ENCODE measurements at places on chromosomes 11 and 22. TPM values are rescaled to one million over a fixed set of nuclear protein-coding genes. Genes with fewer than 3 reads are reported as not detected.

DNA sequence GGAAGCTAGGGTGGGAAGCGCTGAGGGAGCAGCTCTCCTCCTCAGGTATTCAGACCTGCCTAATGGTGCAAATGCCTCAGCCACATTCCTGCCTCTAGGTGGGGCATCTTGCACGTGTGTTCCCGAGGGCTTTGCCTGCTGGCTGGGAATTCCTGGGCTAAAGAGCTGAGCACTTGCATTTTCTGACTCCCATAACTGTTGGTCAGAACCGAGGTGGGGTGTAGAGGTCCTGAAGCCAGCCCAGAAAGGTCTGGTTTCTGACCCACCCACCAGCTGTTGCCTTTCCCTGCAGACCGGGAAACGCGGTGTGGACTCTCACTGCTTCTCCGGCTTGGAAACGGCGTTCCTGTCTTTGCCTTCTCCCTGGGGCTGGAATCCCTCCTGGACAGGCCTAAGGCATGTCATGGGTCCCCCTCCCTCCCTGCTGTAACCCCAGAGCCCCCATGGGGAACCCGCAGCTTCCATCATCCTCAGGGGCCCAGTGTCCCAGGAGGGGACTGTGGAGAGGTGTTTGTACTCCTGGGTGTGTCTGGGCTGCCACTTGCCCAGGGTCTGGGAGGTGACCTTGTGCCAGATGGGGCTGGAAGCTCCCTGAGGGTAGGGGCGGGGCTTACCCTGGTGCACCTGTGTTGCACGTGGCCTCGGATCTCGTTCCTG is 24.0 kb upstream of the SMIM38 start:
- DNase-seq, result peak; percentile 74

GRCh38 chr11:108253176-108253575 is 30.3 kb downstream of the ATM start:
- DNase-seq, result no peak

- DNase-seq, result no peak
These were observed 77.0 kb downstream of the RPS6KA4 start for GRCh38 chr11:64436000-64436399.

- no peak for DNase-seq
These were observed 81.9 kb upstream of the TEAD1 start for GRCh38 chr11:12592283-12592682.

DNA sequence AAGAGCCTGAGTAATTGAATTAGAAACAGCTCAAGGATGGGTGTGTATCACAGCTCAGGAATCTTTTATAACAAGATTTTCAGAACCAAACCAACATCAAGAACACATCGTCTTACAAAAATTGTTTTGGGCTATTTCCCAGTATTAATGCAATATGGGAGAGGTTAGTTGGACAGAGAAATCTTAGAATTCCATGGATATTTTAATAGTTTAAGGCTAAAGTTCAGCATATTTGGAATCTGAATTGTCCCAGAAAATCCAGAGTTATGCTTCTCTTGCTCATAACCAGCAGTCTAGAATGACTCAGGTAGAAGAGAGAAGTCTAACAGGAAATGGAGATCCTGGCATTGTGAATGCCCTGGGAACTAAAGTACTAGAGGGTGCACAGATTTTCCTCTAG is 74.6 kb downstream of the ADM start:
- DNase-seq, result no peak

DNA sequence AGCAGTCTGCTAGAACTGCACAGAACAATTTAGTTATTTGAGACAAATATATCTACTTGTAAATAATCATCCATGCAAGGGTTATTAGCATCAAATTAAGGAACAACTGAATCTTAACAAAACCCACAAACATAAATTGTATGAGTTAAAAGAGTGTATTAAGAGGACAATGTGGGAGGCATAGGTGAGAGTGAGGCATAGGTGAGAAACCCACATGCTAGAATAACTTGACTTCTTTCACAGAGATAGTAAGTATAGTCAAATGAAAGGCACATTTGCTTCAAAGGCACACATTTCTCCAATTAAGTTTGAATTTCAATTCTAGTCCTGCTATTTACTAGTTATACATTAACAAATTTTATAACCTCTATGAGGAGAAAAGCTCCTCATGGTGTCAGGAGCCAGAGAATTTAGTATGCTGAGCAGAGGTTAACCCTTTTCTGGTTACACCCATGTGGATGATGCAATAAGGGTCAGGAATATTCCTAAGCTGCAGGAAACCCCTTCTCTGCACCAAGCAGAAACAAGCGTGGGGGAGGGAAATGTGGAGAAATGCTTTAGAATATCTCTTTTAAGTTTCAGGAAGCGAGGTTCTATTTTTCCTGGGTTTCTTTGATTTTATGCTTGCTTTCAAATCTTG is 264.2 kb downstream of the GRM5 start:
- no peak for DNase-seq

The KRTAP5-2 gene
- not detected for total RNA-seq

The THAP7 gene
- total RNA-seq, result 17.6 TPM

DNA sequence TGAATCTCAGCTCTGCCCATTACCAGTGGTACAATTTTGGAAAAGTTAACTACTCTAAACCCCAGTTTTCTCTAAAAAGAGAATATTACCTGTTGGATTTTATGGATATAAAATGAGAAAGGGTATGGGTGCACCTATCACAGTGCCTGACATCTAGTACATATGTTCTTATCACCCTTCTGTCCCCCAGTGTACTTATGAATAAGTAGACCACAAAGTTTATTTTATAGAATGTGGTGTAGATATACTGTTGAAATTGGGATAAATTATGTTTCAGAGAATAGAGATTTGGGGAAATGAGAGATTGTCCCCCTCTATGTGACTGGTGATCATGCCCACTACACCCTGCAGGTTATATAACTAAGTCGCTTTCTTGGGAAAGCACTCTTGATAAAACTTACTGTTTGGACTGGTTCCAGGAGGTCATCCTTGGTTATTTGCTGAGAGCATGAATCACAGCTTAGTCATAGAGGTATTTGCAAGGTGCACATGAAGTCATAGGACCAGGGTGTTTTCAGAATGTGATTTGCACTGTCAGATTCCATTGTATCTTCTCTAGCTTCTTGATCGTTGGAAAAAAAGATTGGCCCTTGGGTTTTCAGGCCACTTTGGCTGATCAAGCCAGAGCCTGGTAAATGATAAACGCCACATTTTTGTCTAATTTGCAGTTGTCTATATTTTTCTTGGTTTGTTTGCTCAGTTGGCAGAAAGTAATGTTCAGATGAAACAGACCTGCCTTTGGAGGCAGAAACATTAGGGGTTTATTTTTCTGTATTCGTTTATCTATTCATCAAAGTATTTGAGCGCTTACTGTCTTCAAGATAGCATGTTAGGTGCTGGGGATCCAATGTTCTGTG is 21.3 kb downstream of the STX3 start:
- DNase-seq, result no peak

- DNase-seq, result no peak
These were observed 30.7 kb downstream of the LRFN4 start for GRCh38 chr11:66887526-66887925.

GRCh38 chr11:132174362-132175255 is 804.2 kb downstream of the NTM start:
- no peak for DNase-seq

The MMP1 gene
- total RNA-seq, result 0.24 TPM

The TBX10 gene
- not detected for total RNA-seq

DNA sequence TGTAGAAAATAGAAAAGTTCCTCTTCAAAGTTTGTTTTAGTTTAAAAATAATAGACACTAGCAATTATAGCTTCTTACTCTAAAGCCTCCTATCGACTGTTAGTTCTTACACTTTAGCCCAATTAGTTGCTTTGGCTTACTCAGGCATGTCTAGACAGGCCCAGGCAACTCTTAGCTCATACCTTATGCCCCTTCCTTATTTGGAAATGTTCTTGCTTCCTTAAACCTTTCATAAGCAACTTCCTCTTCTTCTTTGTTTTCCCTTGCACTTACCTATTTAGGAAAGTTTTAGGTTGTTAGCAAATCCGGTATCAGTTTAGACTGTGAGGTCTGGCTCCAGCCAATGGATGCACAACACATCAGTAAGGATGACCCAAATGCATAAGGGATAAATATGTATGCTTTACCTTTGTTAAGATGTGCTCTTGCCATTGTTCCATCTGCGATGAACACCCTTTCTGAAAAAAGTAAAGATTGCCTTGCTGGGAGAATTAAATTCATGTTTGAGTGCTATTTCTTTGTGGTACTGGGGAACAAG is 1277.5 kb upstream of the CNTN5 start:
- no peak for DNase-seq

DNA sequence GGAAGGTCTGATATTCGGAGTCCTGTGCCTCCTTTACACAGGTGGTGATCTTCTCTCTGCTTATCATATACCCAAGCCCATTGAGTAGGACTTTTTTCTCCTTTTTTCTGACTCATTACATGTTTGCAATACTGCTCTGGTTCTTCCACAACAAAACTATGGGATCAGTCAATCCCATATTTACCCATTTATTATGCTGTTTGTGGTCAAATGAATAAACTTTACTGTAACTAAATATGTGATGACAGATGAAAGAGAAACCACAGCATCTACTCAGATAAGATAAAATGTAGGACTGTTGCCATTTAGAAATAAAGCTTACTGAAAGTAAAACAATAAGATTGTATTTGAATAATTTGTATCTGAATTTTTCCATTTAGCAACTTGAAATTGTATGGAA is 958.7 kb upstream of the FAT3 start:
- DNase-seq, result no peak

DNA sequence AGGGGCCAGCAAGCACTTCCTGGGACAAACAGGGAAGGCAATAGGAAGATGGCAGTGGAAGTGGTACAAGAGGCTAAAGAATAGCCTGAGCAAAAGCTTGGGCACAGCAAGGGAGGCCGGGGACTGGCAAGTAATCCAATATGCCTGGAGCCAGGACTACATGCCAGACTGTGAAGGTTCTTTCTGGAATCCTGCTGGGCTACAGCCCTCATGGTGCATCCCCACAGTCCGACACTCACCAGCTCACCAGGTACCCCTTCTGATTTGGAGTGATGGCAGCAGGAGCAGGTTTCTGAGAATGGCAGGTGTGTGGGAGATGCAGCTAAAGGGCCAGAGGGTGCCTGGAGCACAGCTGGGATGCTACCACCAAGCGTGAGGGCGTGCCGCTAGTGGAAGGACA is 32.2 kb upstream of the POGLUT3 start:
- no peak for DNase-seq

DNA sequence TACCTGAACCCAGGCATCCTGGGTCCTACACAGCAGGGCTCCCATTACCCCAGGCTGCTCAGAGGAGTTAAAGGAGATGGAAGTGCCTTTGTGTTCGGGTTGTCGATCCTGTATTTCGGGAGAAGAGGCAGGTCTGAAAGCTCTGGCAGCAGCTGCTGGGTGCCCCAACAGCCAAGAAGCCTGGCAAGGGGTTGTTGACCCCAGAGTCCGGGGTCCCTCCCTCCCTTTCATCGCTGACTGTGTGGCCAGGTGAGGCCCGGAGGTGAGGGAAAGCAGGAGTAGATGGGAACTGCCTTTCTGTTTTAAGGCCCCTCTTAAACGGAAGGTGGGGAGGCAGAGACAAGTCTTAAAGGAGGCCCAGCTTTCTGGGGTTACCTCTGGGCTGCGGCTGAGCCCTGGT is 106.0 kb upstream of the SYT13 start:
- no peak for DNase-seq

- DNase-seq, result no peak
These were observed 8.0 kb upstream of the TLCD5 start for GRCh38 chr11:120316880-120317688.

- DNase-seq, result no peak
These were observed 246.1 kb upstream of the NARS2 start for GRCh38 chr11:78820741-78821140.

The GALNT18 gene
- 2.1 TPM for total RNA-seq

The VWCE gene
- total RNA-seq, result 40.1 TPM

GRCh38 chr11:70324376-70325115 is 54.1 kb downstream of the PPFIA1 start:
- DNase-seq, result no peak

The CREB3L1 gene
- total RNA-seq, result 9.6 TPM

DNA sequence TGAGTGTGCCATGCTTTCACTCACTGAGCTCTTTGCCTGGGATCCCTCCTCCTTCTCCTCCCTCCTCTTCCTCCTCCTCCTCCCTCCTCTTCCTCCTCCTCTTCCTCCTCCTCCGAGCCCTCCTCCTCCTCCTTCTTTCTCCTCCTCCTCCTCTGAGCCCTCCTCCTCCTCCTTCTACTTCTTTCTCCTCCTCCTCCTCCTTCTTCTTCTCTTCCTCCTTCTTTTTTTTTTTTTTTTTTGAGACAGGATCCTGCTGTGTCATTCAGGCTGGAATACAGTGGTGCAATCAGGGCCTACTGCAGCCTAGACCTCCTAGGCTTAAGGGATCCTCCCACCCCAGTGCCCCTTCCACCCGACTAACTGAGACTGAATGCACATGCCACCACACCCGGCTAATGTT is 62.3 kb downstream of the DEUP1 start:
- DNase-seq, result no peak

The OSM gene
- total RNA-seq, result not detected

The STK33 gene
- total RNA-seq, result 22.6 TPM

DNA sequence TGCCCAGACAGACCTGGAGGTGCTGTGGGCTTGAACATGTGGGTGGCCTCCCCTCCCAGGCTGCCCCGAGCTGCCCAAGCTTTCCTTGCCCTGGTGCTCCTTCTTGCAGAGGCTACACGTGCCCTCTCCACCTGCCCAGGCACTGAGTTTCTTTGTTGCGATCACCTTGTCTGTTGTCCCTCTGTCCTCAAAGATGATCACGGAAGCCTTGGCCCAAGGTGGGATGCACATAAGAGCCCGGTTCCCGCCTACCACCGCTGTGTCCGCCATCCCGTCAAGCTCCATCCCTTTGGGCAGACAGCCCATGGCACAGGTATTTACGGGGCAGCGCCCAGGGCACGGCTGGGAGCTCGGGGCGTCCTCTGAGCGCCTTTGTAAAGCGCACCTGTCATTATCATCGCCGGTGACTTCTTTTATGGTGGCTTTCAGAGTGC is 67.5 kb downstream of the MED15 start:
- no peak for DNase-seq

- no peak for DNase-seq
These were observed 1.1 kb upstream of the GNB1L start for GRCh38 chr22:19855504-19856409.

DNA sequence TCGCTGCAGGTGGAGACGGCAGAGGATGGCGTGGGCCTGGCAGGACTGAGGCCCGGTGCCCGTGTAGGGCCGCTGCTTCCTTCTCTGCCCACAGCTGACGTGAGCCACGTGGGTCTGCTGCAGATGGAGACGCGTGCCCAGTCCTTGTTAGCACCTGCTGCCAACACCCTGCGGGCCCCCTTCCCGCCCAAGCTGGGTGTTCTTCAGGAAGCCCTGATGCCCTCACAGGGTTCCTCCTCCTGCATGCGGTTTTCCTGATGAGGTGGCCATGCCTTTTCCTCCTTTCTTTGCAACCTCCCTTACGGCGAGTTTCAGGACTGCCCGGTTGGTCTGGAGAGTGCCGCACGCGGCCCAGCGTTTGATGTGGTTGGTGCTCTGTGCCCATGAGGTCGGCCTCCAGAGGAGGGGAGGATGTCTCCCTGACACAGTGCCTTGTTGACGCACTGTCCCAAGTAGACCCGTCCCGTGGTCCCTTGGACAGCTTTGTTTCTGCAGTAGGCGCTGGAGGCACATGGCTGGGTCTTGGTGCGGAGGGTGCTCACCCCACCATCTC is 44.7 kb downstream of the AP2A2 start:
- DNase-seq, result no peak

The ESAM gene
- 1.4 TPM for total RNA-seq

GRCh38 chr11:121907379-121907778 is 208.6 kb downstream of the BLID start:
- DNase-seq, result no peak
